ENCODE measurements at places on chromosomes 16 and 17.

DNA sequence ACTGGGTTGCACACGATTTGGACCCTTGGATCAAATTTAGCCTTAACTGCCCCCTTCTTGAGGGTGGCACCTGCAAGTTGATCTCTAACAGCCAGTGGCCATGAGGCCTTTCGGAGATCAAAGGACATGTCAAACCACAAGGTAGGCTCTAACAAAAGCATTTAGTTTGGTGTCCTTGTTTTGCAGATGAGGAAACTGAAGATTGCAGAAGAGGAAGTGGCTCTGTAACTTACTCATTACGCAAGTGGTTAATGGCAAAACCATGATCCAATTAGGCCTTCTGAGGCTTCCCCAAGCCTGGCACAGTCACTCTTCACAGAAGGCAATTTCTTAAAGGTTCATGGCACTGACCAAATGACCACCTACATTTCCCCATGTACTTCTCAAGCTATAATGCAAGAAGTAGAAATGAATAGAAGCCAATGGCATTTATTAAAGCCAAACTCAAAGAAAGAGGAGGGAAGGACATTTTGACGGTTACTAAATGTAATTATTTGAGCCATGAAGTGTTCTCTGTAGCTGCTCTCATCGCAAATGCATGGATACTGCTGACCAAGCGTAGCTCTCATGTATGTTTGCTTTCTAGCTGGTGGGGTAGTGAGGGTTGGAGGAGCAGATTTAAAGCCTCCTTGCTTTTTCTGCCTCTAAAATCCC is 32.8 kb upstream of the ABCC12 start:
- no peak for DNase-seq

- no peak for DNase-seq
Observed at GRCh38 chr16:12675852-12676251, 127.8 kb downstream of the CPPED1 start.

GRCh38 chr16:85055493-85056210 is 28.1 kb downstream of the KIAA0513 start:
- DNase-seq: no peak

DNA sequence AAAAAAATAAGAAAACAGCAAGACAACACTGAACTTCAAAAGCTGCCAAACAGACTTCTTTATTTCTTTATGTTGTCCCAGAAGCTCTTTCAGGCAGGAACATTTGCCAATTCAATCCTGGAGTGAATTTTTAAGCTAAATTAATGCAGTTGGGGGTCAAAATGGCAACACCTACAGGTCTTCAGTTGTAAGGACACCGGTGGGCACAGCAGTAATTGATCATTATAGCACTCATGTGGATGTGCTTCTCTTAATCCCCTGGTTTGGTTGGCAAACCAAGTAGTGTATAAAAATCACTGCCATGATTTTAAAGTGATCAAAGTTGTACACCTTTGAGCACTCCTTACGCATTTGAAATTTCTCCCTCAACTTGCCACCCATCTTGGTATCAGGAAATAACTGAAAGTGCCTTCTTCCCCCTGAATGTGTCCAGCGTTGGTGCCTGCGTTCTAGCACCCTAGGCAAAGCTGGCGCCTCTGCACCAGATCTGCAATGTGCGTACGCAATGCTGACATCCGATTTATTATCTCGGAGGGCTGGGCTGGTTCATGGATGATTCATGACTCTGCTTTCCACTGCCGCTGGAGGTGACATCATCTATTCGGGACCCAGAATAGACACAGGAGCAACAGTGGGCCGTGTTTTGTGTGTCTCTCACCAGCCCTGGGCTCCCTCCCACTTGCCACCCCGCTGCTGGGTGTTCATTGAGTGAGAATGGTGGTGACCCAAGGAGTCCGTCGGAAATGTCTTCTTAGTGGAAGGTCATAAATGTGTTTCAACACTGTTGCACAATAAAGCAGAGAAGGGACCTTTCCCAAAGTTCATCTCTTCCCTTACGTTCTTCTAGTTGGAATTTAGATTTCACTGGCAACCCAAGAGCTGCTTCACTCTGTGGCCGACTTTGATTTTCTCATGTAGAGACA is 203.4 kb downstream of the CCDC182 start:
- DNase-seq: no peak

DNA sequence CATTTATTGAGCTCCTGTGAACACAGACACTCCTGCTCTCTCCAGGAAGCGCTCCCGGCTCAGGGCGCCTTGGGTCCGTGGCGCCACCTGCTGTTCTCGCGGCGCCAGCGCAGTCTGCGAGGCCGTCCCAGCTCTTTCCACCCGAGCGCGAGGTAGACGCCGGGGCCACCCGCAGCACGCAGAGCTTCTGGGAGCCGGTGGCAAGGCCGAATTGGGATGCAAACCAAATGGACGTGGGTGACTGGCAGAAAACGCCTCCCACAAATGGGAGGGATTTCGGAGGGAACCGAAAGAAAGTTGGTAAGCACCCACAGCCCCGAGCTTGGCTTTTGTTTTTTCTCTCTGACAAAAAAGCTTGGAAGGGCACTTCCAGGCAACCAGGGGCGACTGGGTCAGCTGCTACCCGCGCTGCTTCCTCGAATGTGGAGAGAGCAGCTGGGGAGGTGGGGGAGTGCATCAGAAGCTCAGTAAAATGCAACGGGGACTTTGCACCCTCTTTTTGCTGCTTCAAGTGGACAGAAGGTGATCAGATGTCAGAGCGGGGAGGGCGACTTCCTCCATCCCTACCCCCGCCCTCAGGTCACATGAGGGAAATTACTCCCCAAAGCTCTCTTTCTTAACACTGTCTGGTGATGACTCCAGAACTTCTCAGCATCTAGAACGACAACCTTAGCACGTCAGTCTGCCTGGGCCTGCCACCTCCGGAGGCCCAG is 13.5 kb upstream of the N4BP1 start:
- peak; percentile 75 for DNase-seq
